ENCODE measurements at places on chromosomes 6 and 20. TPM values are rescaled to one million over a fixed set of nuclear protein-coding genes. Genes with fewer than 3 reads are reported as not detected.

- no peak overlapping the region for H3K4me3 ChIP-seq
- H3K36me3 ChIP-seq, result no peaks in the 10 kb centered on the region
- H3K4me1 ChIP-seq, result no peaks in the 10 kb centered on the region
- H3K27me3 ChIP-seq, result no peaks in the 10 kb centered on the region
Observed at GRCh38 chr6:159654483-159655098, 38.5 kb downstream of the SOD2 start.

DNA sequence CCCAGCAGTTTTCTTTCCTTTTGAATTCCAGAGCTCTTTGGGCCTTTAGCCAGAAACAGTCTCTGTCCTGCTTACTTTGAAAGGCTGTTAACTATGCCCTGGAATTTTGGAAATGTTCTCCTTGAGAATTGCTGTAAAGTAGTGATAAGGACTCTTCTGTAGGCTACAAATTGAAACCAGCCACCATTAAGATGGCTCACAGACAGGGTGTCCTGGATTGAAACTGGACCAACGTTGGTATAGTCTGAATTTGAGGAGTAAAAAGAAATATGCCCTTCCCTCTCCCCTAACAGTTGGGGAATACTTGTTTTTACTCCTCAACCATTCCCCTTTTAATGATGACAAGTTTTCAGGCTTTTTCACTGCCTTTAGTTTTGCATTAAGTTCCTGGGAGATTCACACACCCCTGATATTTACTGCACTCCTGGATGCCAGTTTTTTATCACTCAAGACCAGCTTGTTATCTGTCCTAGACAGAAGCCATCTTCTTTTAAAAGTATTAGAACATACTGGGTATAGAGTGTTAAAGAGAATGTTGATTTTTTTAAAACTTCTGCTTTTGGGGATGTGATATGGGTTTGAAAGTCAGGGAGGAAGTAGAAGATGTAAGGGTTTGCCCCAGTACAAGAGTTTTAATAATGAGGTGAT is 21.9 kb downstream of the TOP1 start:
- H3K27me3 ChIP-seq, result no peaks in the 10 kb centered on the region
- H3K36me3 ChIP-seq, result no peaks in the 10 kb centered on the region
- no peak for DNase-seq

DNA sequence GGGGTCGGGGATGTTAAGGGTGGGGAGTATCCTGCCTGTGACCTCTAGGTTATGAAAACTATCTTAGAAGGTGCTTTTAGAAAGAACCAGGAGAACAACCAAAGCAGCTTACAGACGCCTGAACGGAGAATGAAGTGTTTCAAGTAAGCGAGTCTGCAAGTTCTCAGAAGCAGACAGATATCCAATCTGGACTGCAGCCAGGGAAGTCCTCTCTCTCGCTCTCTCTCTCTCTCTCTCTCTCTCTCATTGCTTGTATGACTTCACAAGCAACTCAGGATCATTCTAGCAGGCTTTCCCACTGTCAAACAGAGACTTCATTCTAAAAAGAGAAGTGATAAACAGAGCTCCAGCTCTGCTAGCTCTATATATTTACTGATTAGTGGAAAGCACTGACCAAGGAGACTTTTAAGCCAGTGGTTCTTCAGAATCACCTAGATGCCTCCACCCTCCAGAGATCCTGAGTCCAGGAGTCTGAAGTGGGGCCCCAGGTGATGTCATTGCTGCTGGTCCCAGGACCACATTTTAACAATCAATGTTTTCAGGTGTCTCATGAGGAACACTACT is 6.0 kb downstream of the TCF21 start:
- H3K27ac ChIP-seq, result no peak overlapping the region
- no peak for DNase-seq
- H3K36me3 ChIP-seq, result no peaks in the 10 kb centered on the region
- H3K4me1 ChIP-seq, result no peaks in the 10 kb centered on the region

DNA sequence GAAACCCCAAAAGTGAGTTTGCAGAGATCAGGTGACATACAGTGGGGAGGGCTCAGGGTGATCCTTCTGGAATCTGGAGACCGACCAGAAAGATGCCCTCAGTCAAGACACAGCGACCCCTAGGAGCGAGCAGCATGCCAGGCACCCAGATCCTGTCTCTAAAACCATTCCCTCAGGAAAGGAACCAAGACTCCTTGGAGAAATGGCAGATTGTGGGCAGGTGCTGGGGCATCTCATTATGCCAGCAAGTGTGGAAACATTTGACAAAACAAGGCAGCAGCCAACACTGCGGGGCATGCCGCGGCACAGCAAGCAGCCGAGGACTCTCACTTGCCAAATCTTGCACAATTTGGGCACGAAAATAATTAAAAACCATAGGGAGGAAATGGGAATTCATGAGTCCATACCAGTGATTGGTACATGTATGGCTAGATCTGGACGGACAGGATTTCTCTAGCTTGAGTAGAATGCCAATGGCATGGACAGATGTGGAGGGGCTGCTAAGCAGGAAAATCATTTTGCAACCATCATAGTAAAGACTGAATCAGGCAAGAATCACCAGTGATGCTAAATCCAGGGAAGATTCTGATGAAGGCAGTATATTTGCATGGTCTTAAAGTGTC is 76.9 kb downstream of the GINS1 start:
- peaks cover 19% of the 10 kb centered on the region for H3K36me3 ChIP-seq
- H3K4me3 ChIP-seq, result no peak overlapping the region
- DNase-seq, result peak; percentile 36
- no peaks in the 10 kb centered on the region for H3K4me1 ChIP-seq
- H3K27me3 ChIP-seq, result no peaks in the 10 kb centered on the region

- peaks cover 4% of the 10 kb centered on the region for H3K27me3 ChIP-seq
- H3K27ac ChIP-seq, result no peak overlapping the region
- H3K4me3 ChIP-seq, result no peak overlapping the region
Observed at GRCh38 chr6:159097256-159097655, 52.5 kb upstream of the TAGAP start.

- DNase-seq, result no peak
- no peak overlapping the region for H3K4me3 ChIP-seq
- no peak overlapping the region for H3K27ac ChIP-seq
- no peaks in the 10 kb centered on the region for H3K36me3 ChIP-seq
Observed at GRCh38 chr6:102068349-102068929, 674.9 kb downstream of the GRIK2 start.

- DNase-seq, result no peak
- no peak overlapping the region for H3K27ac ChIP-seq
- no peaks in the 10 kb centered on the region for H3K36me3 ChIP-seq
- H3K27me3 ChIP-seq, result no peaks in the 10 kb centered on the region
Observed at GRCh38 chr6:18102783-18103509, 19.5 kb downstream of the NHLRC1 start.

DNA sequence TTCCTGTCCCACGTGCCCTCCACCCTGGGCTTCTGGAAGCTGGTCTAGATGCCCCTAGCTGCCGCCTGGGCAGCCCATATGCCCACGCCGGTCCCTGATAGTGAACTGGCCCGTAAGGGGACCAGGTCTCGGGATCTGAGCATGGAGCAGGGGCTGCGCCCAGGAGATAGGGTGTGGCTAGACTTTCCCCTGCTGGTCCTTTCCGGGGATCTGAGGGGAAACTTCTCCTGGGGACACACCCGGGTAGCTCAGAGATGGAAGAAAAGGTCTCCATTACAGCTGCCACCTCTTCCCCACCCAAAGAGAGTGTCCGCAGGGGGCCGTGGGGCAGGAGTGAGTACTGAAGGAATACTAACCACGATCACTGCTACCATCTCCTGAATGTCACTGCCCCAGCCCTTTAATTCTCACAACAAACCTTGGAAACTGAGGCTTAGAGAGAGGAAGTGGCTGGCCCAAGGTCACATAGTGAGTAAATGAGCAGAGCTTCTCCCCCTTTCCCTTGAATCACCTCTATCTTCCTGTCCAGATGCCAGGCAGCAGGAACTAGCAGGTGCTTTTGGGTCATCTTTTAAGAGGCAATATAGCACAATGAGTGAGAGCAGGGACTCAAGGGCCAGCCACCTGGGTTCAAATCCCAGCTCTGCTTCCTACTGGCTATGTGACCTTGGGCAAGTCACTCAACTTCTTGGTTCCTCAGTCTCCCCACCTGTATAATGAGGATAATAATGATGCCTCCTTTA is 11.8 kb upstream of the CCN5 start:
- peaks cover 64% of the 10 kb centered on the region for H3K4me1 ChIP-seq
- no peaks in the 10 kb centered on the region for H3K36me3 ChIP-seq
- no peak for DNase-seq
- H3K27ac ChIP-seq, result peak overlapping the region; percentile 49

GRCh38 chr20:47311967-47312681 is 44.4 kb downstream of the ZMYND8 start:
- H3K27me3 ChIP-seq, result no peaks in the 10 kb centered on the region
- peaks cover 20% of the 10 kb centered on the region for H3K36me3 ChIP-seq
- H3K4me3 ChIP-seq, result no peak overlapping the region
- H3K4me1 ChIP-seq, result peaks cover 33% of the 10 kb centered on the region
- peak; percentile 39 for DNase-seq
- H3K27ac ChIP-seq, result no peak overlapping the region

GRCh38 chr6:44133003-44133931 is 5.9 kb downstream of the TMEM63B start:
- peak; percentile 99 for DNase-seq
- H3K27ac ChIP-seq, result no peak overlapping the region

GRCh38 chr6:88167352-88167937 is 1.3 kb upstream of the CNR1 start:
- H3K4me1 ChIP-seq, result no peaks in the 10 kb centered on the region
- H3K36me3 ChIP-seq, result no peaks in the 10 kb centered on the region
- H3K27ac ChIP-seq, result no peak overlapping the region
- peaks cover 57% of the 10 kb centered on the region for H3K27me3 ChIP-seq
- no peak overlapping the region for H3K4me3 ChIP-seq
- peak; percentile 69 for DNase-seq

GRCh38 chr20:57650756-57651483 is 30.7 kb upstream of the ZBP1 start:
- DNase-seq, result peak; percentile 73
- H3K27ac ChIP-seq, result no peak overlapping the region
- no peaks in the 10 kb centered on the region for H3K4me1 ChIP-seq
- no peaks in the 10 kb centered on the region for H3K27me3 ChIP-seq

DNA sequence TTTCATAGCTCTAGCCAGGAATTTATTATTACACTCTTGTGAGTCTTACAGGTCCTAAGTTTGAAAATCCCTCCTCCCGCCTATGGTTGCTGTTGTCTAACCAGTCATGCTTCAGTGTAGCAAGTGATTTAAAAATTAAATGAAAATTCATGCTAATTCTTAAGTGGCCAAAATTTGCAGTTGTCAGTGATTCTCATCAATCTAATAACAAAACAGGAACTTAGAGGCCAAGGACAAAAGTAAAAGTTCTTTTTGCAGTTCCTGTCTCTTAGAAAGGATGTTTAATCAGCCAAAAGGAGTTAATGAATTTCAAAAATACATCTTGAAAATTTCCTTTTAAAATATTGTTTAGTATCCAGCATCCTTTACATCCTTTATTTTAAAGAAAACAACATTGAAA is 36.3 kb downstream of the VTA1 start:
- H3K27me3 ChIP-seq, result no peaks in the 10 kb centered on the region
- no peak overlapping the region for H3K4me3 ChIP-seq
- DNase-seq, result no peak
- H3K4me1 ChIP-seq, result no peaks in the 10 kb centered on the region

- H3K4me1 ChIP-seq, result no peaks in the 10 kb centered on the region
- no peak overlapping the region for H3K4me3 ChIP-seq
- no peaks in the 10 kb centered on the region for H3K36me3 ChIP-seq
- no peak overlapping the region for H3K27ac ChIP-seq
- H3K27me3 ChIP-seq, result peaks cover 82% of the 10 kb centered on the region
Observed at GRCh38 chr20:25065625-25066338, 7.8 kb upstream of the ACSS1 start.

- H3K27ac ChIP-seq, result no peak overlapping the region
- DNase-seq, result no peak
- H3K27me3 ChIP-seq, result peaks cover 38% of the 10 kb centered on the region
Observed at GRCh38 chr6:99993146-99993532, 884 bp downstream of the MCHR2 start.

DNA sequence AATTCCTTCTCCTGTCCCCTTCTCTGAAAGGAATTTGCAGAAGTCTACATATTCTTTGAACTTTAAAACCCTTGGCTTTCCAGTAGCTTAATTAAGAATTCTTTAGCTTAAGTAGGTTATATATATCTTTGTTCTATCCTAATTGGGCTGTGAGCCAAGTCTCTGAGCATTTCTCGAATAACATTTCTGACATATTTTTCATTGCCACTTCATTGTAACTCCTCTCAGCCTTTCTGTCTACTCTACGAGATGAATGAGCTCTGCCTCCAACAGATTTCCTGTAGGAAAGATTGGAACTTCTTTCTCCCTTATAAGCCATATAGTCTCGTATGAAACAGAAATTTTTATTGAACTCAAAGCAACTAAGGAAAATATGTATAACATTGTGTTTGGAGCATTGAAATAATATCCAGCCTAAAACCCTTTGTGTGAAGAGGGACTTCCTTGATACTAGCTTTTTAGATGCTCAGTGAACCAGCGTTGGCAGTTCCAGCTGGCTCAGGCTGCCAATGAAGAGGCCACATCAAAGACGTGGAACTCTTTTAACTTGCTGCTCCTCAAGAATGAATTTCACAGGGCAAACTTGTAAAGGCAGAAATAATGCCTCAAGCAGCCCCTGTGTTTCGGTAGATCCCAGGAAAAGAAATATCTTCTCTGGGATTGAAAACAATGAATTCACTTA is 87.7 kb upstream of the NOX3 start:
- H3K4me3 ChIP-seq, result no peak overlapping the region
- H3K27ac ChIP-seq, result no peak overlapping the region
- H3K27me3 ChIP-seq, result no peaks in the 10 kb centered on the region

Gene ZBTB9
- 4.1 TPM for total RNA-seq

Gene EEF1A2
- not detected for total RNA-seq

Gene FOXC1
- total RNA-seq, result 39.4 TPM

Gene CD24
- 3.3 TPM for total RNA-seq

Gene ZC2HC1B
- total RNA-seq, result not detected

Gene AFG1L
- total RNA-seq, result 8.0 TPM

Gene SOX18
- under 0.01 TPM for total RNA-seq

Gene DYNLT1
- 70.4 TPM for total RNA-seq

Measured in osteoblast (primary cell).